NCI-H1436 treated with DMSO at 0.1 percent for 48 hours (cell line): ENCODE measurements at places on chromosomes 12 and 14.

GRCh38 chr14:30698463-30698862, 76.3 kb downstream of the SCFD1 start:
- no peak for DNase-seq

GRCh38 chr12:110466791-110467190, 1.3 kb downstream of the GPN3 start:
- DNase-seq = no peak

- DNase-seq = peak; percentile 70
These were observed 134.6 kb downstream of the RMST start for GRCh38 chr12:97597031-97597751.

GRCh38 chr14:86570371-86570770, 1040.4 kb downstream of the FLRT2 start:
- no peak for DNase-seq

DNA sequence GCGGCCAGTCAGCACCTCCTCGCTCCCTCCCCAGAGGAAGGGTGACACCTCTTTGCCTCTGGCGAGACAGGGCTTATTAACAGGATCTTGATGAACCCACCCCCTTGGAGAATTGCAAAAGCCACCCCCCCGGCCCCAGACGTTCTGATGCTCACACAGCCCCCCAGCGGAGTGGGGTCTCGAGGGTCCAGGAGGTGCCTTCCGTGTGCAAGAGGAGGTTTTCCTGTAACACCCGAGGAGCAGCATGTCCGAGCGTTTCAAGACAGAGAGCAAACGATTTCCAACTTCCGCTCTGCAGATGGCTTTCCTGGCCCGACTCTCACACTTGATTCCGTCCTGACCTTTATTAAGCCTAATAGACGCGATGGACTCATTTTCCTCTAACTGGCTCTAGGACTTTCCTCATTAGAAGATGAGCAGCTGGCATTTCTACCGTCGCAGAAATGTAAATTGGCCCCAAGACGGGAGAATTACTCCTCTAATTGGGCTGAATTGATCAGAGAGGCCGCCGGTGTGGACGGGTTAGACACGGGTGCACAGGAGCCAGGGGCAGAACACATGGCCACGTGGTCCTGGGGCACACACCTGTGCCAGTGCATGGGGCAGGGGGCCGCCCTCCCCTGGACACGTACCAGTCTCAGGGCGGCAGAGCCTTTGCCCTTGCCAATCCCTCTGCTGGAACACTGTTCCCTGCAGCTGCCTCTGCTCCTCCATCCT, 84.4 kb downstream of the NOC4L start:
- DNase-seq = no peak
